Effector memory CD4-positive, alpha-beta T cell (primary cell): ENCODE measurements at places on chromosomes 6 and 20.

DNA sequence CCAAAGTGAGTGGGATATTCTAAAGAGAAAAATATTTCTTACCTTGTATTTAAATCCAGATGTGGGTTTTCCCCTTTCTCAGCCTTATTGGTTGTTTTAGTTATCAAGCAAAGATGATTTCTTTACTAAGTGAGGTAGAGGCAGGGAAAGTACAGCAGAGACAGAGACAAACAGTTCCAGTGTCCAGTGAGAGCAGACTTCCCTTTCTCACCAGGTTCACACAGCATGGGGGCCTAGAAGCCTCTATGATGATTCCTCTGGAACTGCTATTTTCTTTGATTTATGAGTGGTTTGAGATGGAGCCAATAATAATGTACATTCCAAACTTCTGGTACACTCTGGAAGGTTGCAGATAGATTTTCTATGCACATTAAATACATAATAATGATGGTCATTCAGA, 234.0 kb upstream of the MARCKS start:
- DNase-seq, result no peak

GRCh38 chr6:41647061-41647511, 8.8 kb downstream of the MDFI start:
- no peak for DNase-seq

DNA sequence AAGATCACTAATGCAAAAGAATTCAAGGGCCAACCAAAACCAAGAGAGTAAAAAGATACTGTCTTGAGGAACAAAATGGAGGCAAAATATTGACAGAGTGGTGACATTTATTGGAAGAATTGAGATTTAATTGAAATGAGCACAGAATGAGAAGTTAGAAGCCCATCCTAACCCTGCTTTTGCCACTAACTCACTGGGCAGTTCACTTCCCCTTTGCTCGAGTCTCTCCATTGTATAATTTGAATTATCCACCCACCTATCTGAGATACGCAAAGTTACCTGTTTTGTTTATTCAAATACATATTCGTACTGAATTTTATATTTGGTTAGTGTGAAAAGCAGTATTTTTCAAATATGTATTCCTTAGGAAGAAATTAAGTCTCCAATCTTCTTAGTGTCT, 204.5 kb upstream of the PRDM1 start:
- DNase-seq, result no peak

- no peak for DNase-seq
Observed at GRCh38 chr6:107625264-107625663, 135.3 kb downstream of the SOBP start.

DNA sequence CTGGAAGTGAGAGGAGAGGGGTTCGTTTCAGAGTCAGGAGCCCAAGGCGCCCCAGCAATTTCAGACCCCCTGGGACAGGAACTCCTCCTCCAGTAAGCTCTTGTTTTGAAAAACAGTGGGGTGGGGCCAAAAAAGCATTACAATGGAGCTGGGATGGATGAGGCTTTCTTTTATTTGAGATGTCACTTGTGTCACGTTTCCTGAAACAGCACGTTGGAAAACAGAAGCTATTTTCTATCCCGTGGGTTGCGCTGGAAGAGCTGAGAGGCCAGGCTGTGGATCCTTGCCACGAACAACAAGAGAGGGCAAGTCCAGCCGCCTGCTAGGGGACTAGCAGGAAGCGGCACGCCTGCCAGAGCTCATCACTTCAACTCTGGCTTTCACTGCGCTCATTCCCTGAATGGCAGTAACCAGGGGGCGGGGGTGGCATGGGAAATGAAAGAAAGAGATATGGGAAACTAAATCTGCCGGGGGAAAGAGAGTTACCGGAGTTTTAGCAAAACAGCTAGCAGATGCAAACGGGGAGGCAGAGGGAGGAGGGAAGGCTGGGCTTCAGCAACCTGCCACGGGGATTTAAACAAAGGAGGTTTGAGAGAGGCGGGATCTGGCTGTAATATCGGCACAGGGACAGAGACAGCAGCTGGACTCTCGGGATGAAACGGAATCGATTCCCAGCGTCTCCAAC, 34.6 kb downstream of the GCNT2 start:
- no peak for DNase-seq

DNA sequence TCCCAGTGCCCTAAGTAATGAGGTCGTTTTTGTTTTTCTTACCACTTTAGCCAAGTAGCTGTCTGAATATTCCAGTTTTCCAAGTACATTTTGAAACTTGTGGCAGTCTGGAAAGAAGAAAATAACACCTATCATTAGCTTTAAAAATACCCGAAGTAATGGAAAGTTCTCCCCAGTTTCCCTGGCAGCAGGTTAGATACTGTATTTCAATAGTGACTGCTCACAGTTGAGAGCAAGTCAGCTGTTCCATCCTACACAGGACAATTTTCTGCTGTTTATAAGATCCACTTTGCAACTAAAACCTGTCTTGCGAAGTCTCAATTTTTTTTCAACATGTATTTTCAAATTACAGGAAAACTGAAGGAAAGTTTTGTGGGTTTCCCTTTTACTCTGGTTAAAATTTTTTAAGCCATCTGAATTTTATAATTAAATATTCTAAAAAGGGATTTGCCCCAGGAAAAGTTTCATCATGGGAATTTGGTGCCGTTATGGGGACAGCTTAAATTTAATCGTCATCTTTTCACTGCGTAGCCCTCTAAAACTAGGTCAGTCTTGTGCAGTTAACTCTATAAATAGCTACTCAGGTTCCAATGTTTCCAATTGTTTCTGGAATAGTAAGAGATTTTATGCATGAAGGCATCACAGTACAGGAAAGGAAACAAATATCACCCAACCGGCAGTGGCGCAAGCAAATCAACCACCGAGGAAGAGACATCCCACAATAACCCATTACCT, 96.9 kb downstream of the MBOAT1 start:
- DNase-seq, result no peak

DNA sequence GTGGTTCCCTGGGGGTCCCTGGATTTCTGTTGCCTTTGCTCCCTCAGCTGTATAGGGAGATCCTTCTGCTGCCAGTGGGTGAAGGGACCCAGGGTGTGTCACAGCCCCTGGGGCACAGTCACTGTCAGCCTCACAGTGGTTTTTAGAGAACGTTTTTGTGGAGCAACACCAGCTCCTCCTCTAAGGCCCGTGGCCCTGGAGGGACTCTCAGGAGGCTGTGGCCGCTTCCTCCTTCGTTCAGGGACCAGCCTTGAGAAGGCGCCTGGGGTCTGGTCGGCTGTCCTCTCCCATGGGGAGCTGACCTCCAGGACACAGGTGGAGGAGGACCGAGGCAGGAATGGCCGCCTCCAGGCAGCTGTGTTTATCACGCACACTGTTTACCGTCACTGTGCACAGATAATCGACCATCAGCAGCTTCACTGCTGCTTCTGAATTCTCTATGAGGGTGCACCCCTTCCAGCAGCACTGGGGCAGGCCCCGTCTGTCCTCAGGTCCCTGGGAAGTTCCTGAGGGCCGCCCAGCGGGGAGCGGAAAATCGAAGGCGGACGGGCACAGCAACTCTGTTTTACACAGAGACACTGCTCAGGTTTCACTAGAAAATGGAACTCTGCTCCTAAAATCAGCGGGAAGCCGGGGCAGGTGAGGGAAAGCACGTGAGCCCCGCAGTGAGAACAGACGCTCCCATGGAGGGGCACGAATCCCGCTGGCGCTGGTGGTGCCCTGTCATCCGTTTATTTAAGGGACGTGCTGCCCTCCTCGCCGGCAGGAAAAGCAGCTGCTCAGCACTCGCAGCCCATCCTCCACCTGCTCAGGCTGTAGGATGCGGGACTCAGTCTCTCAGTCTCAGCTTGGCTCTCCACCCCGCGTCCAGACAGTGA, 10.4 kb upstream of the FRMD1 start:
- no peak for DNase-seq

DNA sequence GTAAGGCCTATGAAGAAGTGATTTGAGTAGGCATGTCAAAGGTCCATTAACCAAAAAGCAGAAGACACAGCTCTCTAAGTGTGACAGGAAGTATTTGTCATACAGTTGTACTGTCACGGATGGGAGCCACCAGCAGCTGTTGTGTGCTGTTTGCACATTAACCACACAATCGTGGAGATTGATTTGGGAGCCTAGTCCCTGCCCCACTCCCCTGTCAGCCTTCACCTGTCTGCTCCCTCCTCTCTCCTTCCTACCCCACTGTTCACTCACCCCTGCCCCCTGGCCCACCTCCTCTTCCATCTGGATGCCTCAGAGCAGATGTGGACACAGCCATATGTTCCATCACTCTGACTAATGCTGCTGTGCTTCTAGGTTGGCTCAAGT, 124.7 kb upstream of the SPACA1 start:
- DNase-seq, result no peak

- no peak for DNase-seq
Observed at GRCh38 chr20:17488916-17489600, 42.1 kb downstream of the BFSP1 start.

GRCh38 chr6:150301846-150302519, 66.8 kb upstream of the IYD start:
- DNase-seq, result no peak

- no peak for DNase-seq
Observed at GRCh38 chr6:138486249-138487101, 12.8 kb downstream of the NHSL1 start.

GRCh38 chr6:152648105-152648504, 10.9 kb upstream of the SYNE1 start:
- no peak for DNase-seq

DNA sequence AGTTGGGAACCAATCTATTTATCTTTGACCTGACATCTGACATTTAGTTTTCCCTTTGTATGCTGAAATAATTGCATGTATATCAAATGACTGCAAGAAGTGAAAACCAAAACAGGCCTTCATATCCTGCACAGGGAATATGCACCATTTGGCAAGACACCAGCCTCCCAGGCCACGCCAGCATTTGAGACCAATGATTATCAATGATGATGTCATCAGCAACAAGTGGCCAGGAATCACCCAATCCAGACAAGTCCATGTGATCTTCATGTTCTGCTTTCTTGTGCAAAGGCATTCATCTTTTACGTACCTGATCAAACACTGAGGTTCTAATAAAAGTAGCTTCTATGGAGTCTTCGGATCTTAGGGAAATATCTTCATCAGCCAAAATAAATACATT, 107.4 kb upstream of the TENT5A start:
- no peak for DNase-seq
